Neural progenitor cell (in vitro differentiated cells): ENCODE measurements at places on chromosomes 3 and 15.

DNA sequence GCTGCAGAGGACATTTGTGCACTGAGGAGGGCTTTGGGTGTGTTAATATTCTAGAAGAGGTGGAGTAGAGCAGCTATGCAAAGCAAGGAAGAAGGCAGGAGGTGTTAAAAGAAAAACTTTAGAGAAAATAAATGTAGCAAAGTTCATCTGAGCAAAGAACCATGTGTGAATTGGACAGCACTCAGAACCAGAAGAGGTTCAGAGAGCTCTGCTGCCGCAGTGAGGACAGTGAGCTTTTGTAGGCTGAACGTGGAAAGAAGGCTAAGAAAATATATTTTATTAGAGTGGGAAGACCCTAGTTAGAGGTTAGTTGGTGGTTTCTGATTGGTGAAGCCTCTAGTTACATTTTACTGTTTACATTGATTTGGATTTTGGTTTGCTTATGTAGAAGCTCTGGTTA, 50.7 kb downstream of the ST6GAL1 start:
- DNase-seq, result no peak

GRCh38 chr15:42371096-42371495, 11.8 kb downstream of the CAPN3 start:
- DNase-seq, result no peak

- no peak for DNase-seq
Observed at GRCh38 chr3:72065236-72065635, 280.3 kb upstream of the PROK2 start.

DNA sequence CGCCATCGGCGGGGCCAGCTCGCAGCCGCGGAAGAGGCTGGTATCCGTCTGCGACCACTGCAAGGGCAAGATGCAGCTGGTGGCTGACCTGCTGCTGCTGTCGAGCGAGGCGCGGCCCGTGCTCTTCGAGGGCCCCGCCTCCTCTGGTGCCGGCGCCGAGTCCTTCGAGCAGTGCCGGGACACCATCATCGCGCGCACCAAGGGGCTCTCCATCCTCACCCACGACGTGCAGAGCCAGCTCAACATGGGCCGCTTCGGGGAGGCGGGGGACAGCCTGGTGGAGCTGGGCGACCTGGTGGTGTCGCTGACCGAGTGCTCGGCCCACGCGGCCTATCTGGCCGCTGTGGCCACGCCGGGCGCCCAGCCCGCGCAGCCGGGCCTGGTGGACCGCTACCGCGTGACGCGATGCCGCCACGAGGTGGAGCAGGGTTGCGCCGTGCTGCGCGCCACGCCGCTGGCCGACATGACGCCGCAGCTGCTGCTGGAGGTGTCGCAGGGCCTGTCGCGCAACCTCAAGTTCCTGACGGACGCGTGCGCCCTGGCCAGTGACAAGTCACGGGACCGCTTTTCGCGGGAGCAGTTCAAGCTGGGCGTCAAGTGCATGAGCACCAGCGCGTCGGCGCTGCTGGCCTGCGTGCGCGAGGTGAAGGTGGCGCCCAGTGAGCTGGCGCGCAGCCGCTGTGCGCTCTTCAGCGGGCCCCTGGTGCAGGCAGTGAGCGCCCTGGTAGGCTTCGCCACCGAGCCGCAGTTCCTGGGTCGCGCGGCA, 1.8 kb downstream of the TLNRD1 start:
- DNase-seq, result peak; percentile 43

- no peak for DNase-seq
Observed at GRCh38 chr3:86921971-86922680, 68.8 kb downstream of the VGLL3 start.

GRCh38 chr15:30872341-30872748, 31.4 kb upstream of the FAN1 start:
- DNase-seq, result no peak

DNA sequence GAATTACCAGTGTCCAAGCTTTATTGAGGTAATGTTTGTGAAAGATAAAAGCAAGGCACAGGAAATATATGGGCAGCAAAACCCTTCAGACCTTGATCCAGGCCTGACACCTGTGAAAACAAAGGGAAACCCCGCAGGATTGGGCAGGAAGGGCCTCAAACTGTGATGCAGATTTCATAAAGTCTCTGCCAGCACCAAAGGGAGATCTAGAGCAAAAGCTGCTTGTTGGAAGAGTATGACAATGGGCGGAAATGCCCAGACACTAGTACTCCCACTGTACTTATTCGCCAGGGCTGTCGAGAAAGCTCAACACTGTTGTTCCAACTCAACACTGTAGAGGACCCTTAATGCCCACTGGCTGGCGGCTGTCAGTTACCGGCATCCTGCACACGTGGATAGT, 207.9 kb downstream of the CD47 start:
- DNase-seq, result no peak

- no peak for DNase-seq
Observed at GRCh38 chr15:38721568-38721945, 156.9 kb upstream of the RASGRP1 start.

- DNase-seq, result peak; percentile 86
Observed at GRCh38 chr3:186617036-186617946, 4.4 kb downstream of the AHSG start.

- DNase-seq, result no peak
Observed at GRCh38 chr3:52473026-52473425, 17.6 kb downstream of the NISCH start.

- DNase-seq, result no peak
Observed at GRCh38 chr3:46321461-46322104, 32.3 kb upstream of the CCR2 start.

- DNase-seq, result no peak
Observed at GRCh38 chr3:12948891-12949711, 107.7 kb upstream of the RPL32 start.

DNA sequence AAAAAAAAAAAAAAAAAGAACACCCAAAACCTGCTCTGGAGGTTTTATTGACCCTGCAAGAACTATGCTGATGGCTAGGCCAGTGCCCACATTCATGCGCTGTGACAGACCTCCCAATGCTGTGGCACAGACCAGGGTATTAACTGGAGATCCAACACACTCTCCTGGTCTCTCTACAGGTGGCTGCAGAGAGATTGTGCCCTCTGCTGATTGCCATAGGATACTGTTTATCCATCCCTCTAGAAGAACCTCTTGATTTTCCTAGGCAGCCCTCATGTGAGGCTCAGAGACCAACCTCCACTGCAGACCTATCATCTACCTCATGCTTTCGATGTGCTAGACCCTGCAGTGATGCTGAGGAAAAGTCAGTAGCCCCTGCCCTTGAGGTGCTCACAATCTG, 125.5 kb upstream of the TRIM42 start:
- DNase-seq, result peak; percentile 20
